ENCODE measurements at places on chromosomes 11 and 22.

DNA sequence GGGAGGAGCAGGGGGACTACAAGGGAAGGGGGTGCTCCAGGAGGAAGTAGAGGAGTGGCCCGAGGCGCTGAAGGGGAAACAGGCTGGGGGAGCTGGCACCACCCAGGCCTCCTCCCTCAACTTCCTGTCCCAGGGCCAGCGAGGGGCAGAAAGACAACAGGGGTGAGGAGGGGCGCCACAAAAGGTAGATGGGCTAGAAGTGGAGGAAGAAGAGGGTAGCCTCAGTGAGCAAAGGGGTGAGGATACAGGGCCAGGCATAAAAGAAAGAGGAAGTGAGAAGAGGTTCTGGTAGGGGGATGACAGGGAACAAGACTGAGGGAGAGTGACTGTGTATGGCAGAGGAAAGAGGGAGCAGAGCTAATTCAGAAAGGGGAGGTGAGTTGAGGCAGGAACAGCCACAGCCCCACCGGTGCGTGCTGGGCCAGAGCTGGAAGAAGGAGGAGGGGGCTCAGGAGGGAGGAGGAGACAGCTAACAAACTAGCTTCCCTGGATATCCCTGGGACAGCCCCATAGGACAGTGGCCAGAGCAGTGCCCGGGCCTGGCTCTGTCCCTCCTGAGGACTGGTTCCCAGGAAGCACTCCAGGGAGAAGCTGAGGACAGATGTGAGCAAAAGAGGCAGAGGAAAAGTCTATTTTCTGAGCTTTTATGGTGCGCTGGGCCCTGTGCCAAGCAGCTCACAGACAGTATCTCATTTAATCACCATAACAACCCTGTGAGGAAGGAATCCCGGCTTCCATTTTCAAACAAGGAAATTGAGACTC is 8.5 kb downstream of the DCHS1 start:
- DNase-seq: peak; percentile 70

DNA sequence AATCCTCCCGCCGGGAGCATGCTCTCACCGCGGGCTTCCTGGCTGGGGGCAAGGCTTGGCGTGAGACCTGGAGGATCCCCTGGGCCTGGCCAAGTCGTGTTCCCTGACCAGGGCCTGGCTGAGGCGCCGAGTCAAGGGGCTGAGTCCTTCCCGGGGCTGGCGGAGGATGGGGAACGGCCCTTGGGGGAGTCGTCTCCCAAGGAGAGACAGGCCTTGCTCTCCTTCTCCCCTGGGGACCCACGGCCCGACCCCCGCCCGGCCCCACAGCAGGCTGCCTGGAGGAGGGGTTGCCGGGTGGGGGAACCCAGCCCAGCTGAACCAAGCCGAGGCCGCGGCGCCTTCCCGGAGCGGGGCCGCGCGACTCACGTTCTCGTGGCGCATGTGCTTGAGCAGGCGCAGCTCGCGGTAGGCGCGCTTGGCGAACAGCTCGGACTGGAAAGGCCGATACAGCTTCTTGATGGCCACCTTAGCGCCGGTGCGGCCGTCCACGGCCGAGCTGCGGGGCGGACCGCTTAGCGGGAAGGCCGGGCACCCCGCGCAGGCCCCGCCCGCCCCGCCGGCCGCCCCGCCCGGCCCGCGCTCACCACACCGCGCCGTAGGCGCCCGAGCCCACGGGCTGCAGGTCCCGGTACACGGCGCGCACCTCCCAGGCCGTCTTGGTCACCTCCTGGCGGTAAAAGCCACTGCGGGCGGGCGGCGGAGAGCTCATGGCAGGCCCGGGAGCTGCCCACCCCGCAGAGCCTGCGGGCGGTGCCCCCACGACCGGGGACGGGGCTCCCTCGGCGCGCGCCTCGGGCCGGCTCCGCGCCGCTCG is 475 bp downstream of the MAPK12 start:
- peak; percentile 87 for DNase-seq

DNA sequence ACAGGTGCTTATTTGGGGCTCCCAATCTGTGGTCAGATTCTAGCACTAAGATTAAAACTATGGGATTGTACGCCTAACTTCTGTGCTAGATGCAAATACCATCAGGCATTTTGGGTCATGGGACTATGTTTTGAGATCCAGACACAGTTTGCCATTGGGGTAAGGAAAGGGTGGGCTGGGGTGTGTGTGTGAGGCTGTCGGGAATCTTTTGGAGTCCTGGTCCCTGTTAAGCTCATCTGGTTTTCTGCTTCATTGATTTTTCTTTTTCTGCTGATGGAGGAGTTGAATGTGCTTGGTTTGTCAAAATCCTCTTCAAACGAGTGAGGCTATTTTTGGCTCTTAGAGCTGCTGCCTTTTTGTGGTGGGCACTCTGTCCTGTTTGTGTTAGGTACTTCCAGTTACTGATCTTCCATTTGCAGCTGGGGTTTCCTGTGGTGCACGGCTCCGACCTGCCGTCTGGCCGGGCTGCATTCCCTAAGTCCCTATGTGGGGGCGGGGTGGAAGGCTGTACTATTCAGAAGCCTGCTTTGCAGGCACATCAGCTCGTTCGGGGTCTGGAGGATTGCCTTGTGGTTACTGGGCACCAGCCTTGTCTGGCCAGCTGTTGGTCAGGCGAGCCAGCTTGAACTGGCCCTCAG is 2.9 kb downstream of the BCR start:
- peak; percentile 89 for DNase-seq

GRCh38 chr11:23123753-23124152 is 263.5 kb upstream of the CCDC179 start:
- peak; percentile 2 for DNase-seq

GRCh38 chr11:15773476-15774387 is 582.6 kb downstream of the SOX6 start:
- no peak for DNase-seq

- DNase-seq: no peak
Measured at GRCh38 chr11:48538991-48539390, 50.4 kb downstream of the OR4A47 start.

DNA sequence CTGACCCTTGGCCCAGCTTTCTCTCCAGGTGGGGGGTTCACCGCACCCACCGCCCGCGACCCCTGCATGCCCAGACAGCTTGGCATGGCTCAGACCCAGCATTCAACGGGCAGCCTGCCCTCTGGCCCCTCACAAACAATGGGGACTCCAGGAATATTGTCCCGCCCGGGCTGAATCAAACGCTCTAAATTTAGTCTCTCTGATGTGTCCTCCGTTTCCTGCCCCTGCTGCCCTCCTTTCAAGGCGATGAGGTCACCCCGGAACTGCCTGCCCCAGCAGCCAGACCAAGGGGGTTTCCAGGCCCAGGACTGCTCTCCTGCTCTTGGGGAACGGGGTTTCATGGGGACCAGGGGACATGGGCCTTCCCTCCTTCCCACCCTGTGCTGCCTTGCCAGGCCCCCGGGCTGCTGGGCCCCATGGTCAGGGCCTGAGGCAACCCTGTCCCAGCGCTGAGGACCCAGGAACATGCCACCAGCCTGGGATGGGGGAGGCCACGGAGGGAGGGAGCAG is 10.1 kb upstream of the PDGFB start:
- peak; percentile 78 for DNase-seq

- peak; percentile 47 for DNase-seq
Measured at GRCh38 chr22:38026130-38027111, 30.8 kb upstream of the PICK1 start.

- peak; percentile 41 for DNase-seq
Measured at GRCh38 chr11:71213696-71214552, 38.5 kb downstream of the SHANK2 start.

DNA sequence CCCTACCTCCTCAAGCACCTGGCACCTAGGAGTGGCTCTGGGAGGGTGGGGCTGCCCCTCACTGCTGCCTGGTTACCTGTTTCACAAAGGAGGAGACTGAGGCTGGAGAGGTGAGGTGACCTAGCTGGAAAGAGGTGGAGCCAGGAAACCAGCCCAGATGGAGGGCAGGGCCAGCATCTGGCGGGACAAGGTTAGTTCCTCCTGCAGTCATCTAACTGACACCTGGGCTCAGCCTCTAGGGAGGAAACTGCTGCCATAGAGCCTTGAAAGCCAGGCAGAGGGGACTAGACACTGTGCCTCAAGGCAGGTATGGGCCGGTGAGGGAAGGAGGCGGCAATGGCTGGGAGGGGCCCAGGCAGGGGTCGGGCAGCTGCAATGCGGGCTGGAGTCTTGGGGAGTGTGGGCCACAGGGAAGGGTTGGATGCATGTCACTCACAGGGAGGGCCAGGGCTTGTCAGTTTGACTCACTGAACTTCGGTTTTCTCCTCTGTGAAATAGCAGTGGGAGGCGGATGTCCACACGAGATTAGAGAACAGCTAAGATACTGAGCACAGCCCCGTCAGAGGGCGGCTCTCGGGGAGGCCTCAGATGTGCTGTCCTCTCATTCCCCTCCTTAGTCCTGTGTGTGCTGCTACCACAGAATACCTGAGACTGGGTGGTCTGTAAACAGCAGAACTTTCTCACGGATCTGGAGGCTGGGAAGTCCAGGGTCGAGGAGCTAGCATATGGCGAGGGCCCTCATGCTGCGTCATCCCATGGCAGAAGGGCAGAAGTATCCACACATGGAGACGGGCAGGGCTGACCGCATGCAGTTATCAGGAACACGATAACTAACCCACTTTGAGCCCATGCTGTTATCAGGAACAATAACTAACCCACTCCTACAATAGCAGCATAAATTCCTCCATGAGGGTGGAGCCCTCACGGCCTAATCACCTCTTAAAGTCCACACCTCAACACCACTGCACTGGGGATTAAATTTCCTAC is 16.1 kb downstream of the MGAT3 start:
- DNase-seq: no peak

DNA sequence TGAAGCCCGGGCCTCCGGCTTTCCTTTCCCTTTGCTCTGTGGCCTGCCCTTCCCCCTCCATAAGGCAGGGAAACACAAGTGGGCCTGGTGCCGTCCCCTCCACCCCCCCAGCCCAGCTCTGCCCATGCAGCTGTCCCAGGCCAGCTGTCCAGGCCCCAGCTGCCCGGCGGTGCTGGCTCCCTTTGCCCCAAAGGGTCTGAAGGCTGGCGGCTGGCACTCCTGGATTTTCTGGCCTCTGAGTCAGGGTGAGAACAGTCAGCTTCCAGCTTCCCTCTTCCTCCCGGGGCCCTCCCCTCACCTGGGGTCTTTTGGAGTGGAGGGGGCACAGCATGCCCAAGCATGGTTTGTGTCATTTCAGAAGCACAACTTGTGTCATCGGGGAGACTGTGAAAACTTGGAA is 27.8 kb downstream of the CD82 start:
- no peak for DNase-seq

GRCh38 chr11:96051820-96052219 is 127.9 kb upstream of the MTMR2 start:
- no peak for DNase-seq

GRCh38 chr22:43092085-43092484 is 2.9 kb upstream of the TTLL1 start:
- no peak for DNase-seq

DNA sequence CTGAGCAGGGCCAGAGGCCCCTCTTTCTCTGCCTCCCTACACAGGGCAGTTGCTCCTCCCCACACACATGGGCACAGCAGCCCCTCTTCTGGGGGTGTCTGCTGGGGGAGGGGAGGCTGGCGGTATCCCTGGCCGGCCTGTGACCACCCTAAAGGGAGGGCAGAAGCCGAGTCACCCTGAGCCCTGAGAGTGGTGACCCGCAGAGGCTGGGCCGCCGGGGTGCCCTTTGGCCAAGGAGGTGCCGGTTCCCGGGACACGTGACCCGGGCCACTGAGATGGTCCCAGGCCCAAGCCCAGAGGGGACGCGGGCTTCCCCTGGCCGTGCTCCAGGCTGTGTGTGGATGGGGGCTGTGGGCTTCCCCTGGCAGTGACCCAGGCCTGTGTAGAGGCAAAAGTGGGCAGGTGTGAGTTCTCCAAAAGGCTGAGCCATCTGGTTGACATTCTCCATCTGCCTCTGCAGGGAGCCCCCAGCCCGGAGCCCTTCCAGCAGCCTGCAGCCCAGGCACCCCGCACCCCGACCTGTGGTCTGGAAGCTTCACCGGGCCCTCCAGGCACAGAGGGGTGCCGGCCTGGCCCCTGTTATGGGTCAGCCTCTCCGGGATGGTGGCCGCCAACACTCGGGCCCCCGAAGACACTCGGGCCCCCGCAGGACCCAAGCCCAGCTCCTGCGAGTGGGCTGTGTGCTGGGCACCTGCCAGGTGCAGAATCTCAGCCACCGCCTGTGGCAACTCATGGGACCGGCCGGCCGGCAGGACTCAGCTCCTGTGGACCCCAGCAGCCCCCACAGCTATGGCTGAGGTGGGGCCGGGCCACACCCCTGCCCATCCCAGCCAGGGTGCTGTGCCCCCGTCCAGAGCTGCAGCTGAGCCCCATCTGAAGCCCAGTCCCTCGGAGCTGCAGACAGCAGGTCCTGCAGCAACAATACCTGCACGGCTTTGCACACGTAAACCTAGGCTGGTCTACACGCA is 1.0 kb downstream of the ADM2 start:
- DNase-seq: peak; percentile 88

DNA sequence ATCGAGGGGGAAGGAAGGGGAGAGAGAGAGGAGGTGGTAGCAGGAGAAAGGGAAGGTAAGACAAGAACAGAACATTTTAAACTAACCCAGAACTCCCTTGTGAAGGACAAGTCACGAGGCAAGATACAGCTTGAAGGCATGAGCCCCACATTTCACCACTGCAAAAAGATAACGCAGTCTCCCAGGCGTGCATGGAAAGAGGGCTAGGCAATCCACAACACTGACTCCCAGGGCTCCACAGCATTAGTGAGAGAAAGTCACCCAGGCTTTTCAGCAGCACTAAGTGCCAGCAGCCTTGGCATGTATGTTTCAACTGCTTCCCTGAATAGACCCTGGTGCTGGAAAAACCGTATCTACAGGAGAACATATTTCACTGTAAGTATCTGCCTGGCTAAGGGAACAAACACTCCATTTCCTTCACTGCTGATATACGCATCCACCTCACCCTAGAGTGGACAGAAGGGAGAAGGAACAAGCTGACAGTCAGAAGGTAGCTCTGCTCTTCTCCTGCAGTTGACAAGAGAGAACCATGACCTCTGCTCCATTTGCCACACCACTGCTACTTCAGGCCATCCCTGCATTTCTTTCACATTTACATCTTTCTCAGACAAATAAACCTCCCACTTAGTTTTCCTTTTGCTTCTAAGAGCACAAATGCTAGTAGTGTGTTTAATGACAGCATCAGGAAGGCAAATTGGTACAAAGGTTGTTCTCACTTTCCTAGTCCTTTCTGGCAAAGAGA is 87.9 kb downstream of the AMBRA1 start:
- no peak for DNase-seq
